Ovary (tissue), 10 donors: ENCODE measurements at places on chromosomes 12 and 14.

- no peaks in the 10 kb centered on the region for H3K4me1 ChIP-seq
- no peak overlapping the region for H3K27ac ChIP-seq
- no peak for DNase-seq
- H3K36me3 ChIP-seq, result no peaks in the 10 kb centered on the region
Measured at GRCh38 chr14:39868251-39868650, 436.0 kb upstream of the FBXO33 start.

DNA sequence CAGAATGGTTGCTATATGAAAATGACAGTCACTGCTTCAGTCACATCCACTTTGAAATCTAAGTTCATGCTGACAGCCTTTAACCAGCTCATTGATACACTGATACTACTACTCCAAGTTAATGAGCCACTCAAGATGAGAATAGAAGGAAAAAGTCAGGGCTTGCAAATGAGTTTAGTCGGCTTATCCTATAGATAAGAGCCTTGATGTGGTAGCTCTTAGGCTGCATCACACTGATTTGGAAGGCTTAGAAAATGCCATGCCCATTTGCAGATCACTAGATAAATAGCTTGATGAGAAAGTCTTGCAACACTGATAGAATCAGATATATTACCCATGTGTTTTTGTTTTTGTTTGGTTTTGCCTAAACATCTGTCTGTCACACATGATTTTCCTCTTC is 251.4 kb upstream of the ATXN7L3B start:
- no peak overlapping the region for H3K27ac ChIP-seq
- H3K4me1 ChIP-seq, result no peaks in the 10 kb centered on the region
- no peaks in the 10 kb centered on the region for H3K36me3 ChIP-seq
- no peaks in the 10 kb centered on the region for H3K27me3 ChIP-seq

DNA sequence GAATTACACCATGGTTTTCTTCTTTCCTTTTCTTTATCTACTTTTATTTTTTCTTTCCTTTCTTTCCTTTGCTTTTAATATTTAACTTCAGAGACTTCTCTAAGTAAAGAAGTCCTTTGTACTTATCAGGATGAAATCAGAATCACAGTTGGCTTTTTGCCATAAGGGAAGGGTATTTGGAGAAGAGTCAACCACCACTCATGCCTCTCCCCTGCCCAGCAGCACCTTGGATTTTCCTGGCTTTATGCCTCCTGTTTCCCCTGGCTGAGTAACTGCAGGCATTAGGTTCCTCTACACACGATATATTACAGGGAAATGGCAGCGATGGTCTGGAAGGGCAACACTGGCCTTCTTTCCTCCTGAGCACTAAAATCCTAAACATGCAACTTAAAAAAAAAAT is 266.4 kb upstream of the CAND1 start:
- H3K36me3 ChIP-seq, result no peaks in the 10 kb centered on the region
- H3K4me1 ChIP-seq, result no peaks in the 10 kb centered on the region
- DNase-seq, result no peak
- no peaks in the 10 kb centered on the region for H3K27me3 ChIP-seq
- no peak overlapping the region for H3K27ac ChIP-seq

DNA sequence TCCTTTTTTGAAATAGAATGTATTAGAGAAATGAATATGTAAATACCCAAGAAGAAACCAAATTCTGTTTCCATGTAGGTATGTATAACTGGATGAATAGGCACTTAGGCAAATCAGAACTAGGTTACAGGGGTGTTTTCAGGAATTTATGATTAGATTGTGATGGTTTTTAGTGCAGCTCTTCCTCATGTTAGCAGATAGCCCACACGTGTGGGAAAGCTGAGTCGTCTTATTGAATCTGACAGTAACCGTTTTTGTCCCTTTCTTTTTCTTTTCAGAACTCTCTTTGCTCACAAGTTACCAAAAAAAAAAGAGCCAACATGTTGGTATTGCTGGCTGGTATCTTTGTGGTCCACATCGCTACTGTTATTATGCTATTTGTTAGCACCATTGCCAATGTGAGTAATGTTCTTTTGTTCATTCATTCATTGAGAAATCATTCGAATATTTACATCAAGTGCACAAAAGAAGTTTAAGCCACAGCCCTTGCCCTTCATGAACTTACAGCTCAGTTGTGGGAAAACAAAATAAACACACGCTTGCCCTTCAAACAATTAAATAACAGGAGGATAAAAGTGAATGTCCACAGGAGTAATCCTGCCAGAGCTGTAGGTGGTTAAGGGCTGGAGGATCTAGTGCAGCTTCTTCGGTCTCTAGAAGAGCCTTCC is 14.8 kb downstream of the EMP1 start:
- no peaks in the 10 kb centered on the region for H3K36me3 ChIP-seq
- H3K4me1 ChIP-seq, result peaks cover 6% of the 10 kb centered on the region
- no peak overlapping the region for H3K27ac ChIP-seq
- no peak overlapping the region for H3K4me3 ChIP-seq

DNA sequence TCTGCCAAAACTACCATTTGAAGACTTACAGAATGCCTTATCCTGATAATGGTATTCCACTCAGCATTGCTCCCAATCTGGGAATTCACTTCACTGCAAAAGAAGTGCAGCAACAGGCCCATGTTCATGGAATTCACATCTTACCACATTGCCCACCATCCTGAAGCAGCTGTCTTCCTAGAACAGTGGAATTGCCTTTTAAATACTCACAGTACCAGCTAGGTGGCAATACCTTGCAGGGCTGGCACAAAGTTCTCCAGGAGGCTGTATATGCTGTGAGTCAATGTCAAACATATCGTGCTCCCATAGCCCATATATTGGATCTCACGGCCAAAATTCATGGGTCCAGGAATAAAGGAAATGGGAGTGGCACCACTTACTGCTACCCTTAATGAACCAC is 83.8 kb upstream of the PLEKHG7 start:
- no peak for DNase-seq
- no peak overlapping the region for H3K27ac ChIP-seq
- H3K4me1 ChIP-seq, result no peaks in the 10 kb centered on the region
- no peaks in the 10 kb centered on the region for H3K36me3 ChIP-seq
- no peaks in the 10 kb centered on the region for H3K27me3 ChIP-seq

- no peak overlapping the region for H3K27ac ChIP-seq
- no peaks in the 10 kb centered on the region for H3K4me1 ChIP-seq
- no peak for DNase-seq
- H3K36me3 ChIP-seq, result no peaks in the 10 kb centered on the region
- H3K27me3 ChIP-seq, result no peaks in the 10 kb centered on the region
Measured at GRCh38 chr12:70660620-70661219, 23.5 kb upstream of the PTPRB start.

GRCh38 chr12:97082029-97082428 is 175.0 kb downstream of the NEDD1 start:
- DNase-seq, result no peak
- no peaks in the 10 kb centered on the region for H3K4me1 ChIP-seq
- no peak overlapping the region for H3K4me3 ChIP-seq
- H3K27ac ChIP-seq, result no peak overlapping the region
- no peaks in the 10 kb centered on the region for H3K36me3 ChIP-seq

DNA sequence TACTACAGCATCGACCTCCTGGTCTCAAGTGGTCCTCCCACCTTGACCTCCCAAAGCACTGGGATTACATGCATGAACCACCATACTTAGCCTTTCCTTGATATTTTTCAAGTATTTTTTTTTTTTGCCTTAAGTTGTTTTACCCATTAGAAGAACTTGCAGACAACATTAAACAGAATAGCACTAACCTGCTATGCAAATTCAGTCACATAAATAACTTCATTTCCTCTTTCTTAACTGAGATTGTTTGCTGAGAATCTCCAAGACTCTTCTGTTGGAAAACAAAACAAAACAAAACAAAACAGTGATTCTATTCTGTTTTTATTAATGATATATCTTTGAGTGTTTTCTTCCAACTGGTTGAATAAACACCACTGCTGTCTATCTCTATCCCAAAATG is 115.9 kb upstream of the IFNG-AS1 start:
- H3K4me1 ChIP-seq, result no peaks in the 10 kb centered on the region
- H3K27ac ChIP-seq, result no peak overlapping the region
- no peak overlapping the region for H3K4me3 ChIP-seq
- H3K27me3 ChIP-seq, result no peaks in the 10 kb centered on the region
- no peak for DNase-seq

GRCh38 chr12:116365114-116365513 is 87.6 kb upstream of the MED13L start:
- no peaks in the 10 kb centered on the region for H3K27me3 ChIP-seq
- H3K27ac ChIP-seq, result no peak overlapping the region
- no peaks in the 10 kb centered on the region for H3K4me1 ChIP-seq
- no peaks in the 10 kb centered on the region for H3K36me3 ChIP-seq

DNA sequence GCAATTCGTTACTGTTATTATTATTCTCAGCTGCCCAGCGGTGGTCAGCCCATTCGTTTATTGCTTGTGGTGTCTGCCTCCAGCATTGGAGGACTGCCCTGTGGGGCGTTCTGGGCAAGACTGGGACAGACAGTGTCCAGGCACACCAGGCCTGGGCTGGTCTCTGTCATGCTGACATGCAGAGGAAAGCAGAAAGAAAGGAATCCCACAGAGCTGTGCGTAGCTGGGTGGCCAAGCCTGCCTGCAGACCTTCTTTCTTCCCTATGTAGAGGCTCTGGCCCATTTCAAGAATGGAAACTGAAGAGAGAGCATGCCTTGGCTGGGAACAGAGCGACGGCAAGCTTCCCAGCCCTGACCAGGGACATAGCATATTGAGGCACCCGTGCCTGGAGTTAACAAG is 525.3 kb upstream of the TBX3 start:
- H3K4me3 ChIP-seq, result no peak overlapping the region
- DNase-seq, result no peak
- H3K4me1 ChIP-seq, result peaks cover 8% of the 10 kb centered on the region
- H3K27ac ChIP-seq, result no peak overlapping the region

- no peak overlapping the region for H3K4me3 ChIP-seq
- no peaks in the 10 kb centered on the region for H3K4me1 ChIP-seq
- no peak for DNase-seq
- H3K27me3 ChIP-seq, result no peaks in the 10 kb centered on the region
- no peaks in the 10 kb centered on the region for H3K36me3 ChIP-seq
- no peak overlapping the region for H3K27ac ChIP-seq
Measured at GRCh38 chr12:14618983-14619382, 51.3 kb upstream of the PLBD1 start.

GRCh38 chr14:23387916-23388882 is 11.4 kb downstream of the CMTM5 start:
- no peaks in the 10 kb centered on the region for H3K36me3 ChIP-seq
- H3K27me3 ChIP-seq, result no peaks in the 10 kb centered on the region
- no peaks in the 10 kb centered on the region for H3K4me1 ChIP-seq
- H3K4me3 ChIP-seq, result no peak overlapping the region
- DNase-seq, result no peak

DNA sequence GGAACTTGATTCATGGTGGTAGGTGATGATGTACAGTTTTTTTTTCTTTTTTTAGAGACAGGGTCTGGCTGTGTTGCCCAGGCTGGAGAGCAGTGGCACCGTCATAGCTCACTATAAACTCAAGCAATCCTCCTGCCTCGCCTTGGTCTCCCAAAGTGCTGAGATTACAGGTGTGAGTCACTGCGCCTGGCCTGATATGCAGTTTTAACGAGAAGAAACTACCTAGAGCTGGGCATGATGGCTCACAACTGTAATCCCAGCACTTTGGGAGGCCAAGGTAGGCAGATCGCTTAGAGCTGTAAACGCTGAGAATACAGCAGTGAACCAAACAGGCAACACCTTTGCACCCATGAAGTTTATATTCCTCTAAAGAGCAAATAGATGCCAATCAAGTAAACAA is 13.0 kb upstream of the VPS37B start:
- no peak overlapping the region for H3K4me3 ChIP-seq
- H3K27ac ChIP-seq, result no peak overlapping the region
- no peaks in the 10 kb centered on the region for H3K36me3 ChIP-seq
- H3K27me3 ChIP-seq, result no peaks in the 10 kb centered on the region
- no peak for DNase-seq
- peaks cover 5% of the 10 kb centered on the region for H3K4me1 ChIP-seq

DNA sequence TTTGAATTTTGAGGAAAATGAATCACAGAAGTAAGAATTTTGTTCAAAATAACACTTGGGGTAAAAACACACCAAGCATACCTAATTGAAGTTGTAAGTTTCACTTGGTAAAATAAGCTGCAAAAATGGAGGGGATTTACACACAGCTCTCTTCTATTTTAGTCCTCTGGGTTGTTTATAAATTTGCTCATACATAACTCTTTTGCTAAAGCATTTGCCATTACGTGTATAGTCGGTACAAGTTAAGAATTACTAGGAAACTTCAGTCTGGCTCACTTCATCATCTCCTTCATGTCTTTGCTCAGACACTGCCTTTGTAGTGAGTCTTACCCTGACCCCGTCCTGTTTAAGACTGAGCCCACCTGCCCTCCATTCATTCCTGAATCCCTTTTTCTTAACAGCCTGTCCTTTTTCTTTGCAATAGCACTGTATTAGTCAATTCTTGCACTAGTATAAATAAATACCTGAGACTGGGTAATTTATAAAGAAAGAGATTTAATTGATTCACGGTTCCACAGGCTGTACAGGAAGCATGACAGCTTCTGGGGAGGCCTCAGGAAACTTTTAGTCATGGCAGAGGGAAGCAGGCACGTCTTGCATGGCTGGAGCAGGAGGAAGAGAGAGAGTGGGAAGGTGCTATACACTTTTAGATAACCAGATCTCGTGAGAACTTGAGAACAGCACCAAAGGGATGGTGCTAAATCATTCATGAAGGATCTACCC is 451.1 kb downstream of the PCNX1 start:
- no peak overlapping the region for H3K27ac ChIP-seq
- DNase-seq, result no peak
- no peak overlapping the region for H3K4me3 ChIP-seq

DNA sequence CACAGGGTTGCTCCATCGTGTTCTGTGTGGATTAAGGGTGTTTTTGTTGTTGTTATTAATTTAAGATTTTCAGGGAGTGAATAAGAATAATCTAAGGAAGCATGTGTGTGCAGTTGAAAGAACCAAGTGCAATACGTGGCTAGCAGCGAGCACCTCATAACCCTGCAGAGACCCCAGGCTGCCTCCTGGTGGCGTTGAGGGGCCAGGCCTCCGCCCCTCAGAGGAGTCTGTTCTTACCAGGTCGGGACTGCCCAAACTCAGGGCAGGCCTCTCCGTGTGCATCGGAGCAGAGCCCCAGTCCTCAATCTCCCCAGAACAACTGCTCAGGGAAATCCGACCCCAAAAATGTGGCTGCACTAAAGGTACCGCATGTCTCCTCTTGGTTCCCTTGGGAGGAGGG is 36.8 kb downstream of the IL31 start:
- no peak overlapping the region for H3K27ac ChIP-seq
- no peaks in the 10 kb centered on the region for H3K27me3 ChIP-seq
- no peaks in the 10 kb centered on the region for H3K4me1 ChIP-seq
- no peak overlapping the region for H3K4me3 ChIP-seq
- DNase-seq, result no peak
- no peaks in the 10 kb centered on the region for H3K36me3 ChIP-seq

GRCh38 chr12:1628666-1629337 is at the start of gene WNT5B:
Gene WNT5B (plus strand): TSS chr12:1629231. CDS start chr12:1631355, 2,124 bp downstream.
- peak within 1 kb of the TSS; percentile 37 for H3K4me3 ChIP-seq
- peaks cover 2% of the 10 kb centered on the region for H3K4me1 ChIP-seq
- no peaks in the 10 kb centered on the region for H3K36me3 ChIP-seq
- no peaks in the 10 kb centered on the region for H3K27me3 ChIP-seq
- DNase-seq, result no peak

DNA sequence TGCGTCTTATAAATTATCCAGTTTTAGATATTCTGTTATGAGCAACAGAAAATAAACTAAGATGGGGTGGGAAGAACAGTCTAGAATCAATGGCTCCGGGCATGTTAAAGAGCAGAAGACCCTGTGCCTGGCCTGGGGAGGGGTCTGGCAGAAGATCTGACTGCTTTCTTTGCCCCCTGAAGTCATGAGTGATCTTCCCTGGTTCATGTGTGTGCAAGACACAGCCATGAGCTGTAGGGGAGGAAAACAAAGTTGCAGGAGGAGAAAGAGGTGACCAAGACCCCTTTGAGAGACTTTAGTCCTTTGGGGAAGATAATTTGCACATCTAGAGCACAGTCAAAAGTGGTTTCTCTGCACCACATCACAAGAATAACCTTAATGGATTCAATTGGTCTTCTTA is 4.8 kb downstream of the LACRT start:
- DNase-seq, result no peak
- no peak overlapping the region for H3K4me3 ChIP-seq
- H3K27me3 ChIP-seq, result no peaks in the 10 kb centered on the region
